ENCODE measurements at places on chromosomes 2 and 18.
A peak's percentile ranks its signal among the peaks of the same experiment; 100 is the strongest.

GRCh38 chr2:133780099-133780996 lies 212.1 kb upstream of the NCKAP5 start:
- DNase-seq: peak; percentile 57

GRCh38 chr2:217552081-217552480 lies 450.7 kb downstream of the TNS1 start:
- peak; percentile 54 for DNase-seq

GRCh38 chr2:219415580-219416234 lies 2.5 kb upstream of the DES start:
- DNase-seq: no peak

DNA sequence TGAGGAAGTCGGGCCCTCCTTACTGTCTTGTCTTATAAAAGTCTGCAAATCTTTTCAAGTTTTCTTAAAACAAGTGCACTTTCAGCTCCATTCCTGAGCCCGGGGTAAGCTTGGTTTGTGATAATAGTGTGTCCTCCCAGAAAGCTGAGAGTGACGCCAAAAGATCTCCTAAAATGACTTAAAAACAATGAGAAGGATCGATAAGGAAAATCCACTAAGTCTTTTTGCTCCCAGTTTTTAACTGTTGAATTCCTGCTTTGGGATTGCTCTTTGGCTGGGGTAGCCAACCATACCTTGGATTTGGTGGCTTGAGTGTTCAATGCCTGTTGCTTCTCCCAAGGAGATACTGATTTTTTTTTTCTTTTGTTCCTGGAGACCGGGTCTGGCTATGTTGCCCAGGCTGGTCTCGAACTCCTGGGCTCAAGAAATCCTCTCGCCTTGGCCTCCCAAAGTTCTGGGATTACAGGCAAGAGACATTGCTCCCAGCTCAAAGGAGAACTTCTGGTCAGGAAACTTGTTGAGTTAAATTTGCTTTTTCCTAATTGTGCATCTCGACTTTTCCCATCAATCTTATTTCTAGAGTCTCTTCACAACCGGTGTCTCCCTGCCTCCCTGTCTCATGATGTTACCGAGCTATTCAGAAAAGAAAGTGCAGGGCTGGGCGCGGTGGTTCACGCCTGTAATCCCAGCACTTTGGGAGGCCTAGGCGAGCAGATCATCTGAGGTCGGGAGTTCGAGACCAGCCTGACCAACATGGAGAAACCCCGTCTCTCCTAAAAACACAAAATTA lies 3.0 kb downstream of the TGIF1 start:
- DNase-seq: peak; percentile 61

- DNase-seq: peak; percentile 25
Measured at GRCh38 chr18:44781886-44782285, 101.2 kb downstream of the SETBP1 start.

DNA sequence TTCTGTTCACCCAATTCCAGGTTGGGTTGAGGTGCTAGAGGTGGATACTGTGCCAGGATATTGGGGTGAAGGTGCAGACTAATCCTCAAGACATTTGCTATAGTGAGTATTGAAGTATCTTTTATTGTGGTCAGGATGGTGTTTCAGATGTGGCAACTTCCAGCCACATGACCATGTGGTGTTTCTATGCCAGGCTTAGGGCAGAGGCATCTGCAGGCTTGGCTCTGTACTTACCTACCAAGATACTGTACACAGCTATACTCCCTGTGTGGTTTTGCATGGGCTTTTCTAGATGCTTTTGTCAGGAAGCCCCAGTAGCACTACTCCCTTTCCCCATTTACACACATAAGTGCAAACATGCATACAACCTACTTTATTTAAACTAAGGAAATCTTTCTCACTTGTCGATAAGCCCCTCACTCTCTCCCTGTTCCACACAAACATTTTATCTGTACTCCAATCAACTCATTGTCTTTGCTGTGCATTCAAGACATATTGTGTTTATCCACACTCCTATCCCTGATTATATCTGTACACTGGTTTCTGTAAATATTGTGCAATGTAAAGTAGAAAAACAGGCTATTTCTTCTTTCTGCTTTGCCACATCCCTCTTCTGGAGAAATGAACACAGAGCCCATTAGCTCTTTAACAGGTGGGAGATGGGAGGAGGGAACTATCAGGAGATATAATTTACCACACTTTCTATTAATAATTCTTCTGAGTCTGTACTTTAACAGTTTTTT lies 12.3 kb downstream of the ARL6IP6 start:
- no peak for DNase-seq

DNA sequence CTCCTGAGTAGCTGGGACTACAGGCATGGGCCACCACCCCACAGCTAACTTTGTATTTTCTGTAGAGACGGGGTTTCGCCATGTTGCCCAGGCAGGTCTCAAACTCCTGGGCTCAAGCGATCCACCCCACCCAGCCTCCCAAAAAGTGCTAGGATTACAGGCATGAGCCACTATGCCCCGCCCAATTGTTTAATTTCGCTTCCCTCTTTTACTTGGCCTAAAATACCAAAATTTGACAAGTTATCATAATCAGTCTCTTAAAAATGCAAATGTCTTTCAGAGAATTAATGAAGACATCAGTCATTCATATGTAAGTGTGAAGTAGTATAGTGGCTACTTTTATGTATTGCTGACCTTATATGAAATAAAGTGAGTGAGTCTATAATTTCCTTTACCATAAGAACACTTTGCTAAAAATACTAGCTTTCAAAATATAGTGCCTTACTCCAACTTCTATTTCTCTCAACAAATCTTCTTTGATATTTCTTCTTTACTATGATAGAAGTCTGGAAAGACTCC lies 9.8 kb downstream of the FBXO11 start:
- no peak for DNase-seq

DNA sequence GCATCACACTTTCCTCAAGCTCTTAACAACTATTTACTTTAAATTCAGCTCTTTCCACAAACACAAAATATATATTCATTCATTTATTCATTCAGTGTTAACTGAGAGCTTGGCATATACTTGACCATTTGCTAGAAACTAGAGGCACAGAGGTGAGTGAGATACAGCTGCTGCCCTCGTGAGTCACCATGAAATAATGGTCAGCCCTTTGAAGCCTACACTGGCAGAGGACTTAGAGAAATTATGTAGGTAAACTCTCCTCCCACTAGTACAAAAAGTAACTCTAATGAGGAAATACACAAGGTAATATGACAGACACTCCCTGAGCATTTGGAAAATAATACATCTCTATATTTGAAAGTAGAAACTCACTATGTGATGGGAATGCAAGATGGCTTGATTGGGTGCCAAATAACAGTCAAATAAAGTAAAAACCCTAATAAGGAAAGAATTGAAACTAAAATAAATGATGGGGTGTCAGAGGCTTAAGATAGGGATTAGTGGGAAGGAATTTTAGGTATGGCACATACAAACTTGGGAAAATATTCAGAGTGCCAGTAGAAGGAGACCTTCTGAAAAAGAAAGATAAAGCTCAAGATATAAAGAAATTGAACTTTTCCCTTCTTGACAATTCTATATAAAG lies 61.1 kb downstream of the ANTXR1 start:
- DNase-seq: no peak
